ENCODE measurements at places on chromosomes 4 and X. TPM values are rescaled to one million over a fixed set of nuclear protein-coding genes. Genes with fewer than 3 reads are reported as not detected.

ARMCX1 gene
- 29.3 TPM for total RNA-seq

EDA2R gene
- 1.0 TPM for total RNA-seq

CPXCR1 gene
- not detected for total RNA-seq

MAGEC3 gene
- not detected for total RNA-seq

ERCC6L gene
- 0.10 TPM for total RNA-seq

SHROOM2 gene
- total RNA-seq: 1.1 TPM

BCORL1 gene
- 7.5 TPM for total RNA-seq

SLC34A2 gene
- total RNA-seq: 0.18 TPM

LRRC66 gene
- total RNA-seq: 0.27 TPM

VSIG4 gene
- total RNA-seq: 76.3 TPM

MUC7 gene
- total RNA-seq: not detected

ADRA2C gene
- total RNA-seq: 6.8 TPM
